ENCODE measurements at places on chromosomes 1 and 21.

DNA sequence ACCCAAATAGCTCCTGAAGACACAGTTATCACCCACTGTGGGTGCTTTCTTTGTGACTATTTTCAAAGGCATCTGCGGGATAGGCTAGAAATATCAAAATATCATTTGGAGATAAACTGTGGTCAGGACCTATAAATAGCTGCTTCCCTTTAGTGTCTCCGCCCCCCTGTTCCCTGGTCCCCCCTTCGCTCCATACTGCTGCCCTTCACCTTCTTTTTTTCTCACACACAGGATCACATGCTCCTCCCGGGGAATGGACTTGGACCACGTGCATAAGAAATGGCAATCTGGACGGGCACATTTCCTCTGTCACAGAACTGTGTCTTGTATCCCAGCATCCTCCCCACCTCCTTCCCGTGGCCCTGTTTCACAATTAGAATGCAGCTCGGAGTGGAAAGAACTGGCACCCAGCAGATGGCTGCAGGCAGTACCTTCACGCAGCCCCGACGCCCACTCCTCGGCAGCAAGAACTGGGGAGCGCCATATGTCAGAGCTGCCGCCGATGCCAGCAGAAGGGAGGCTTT is 68.8 kb upstream of the SSX2IP start:
- no peak for DNase-seq

DNA sequence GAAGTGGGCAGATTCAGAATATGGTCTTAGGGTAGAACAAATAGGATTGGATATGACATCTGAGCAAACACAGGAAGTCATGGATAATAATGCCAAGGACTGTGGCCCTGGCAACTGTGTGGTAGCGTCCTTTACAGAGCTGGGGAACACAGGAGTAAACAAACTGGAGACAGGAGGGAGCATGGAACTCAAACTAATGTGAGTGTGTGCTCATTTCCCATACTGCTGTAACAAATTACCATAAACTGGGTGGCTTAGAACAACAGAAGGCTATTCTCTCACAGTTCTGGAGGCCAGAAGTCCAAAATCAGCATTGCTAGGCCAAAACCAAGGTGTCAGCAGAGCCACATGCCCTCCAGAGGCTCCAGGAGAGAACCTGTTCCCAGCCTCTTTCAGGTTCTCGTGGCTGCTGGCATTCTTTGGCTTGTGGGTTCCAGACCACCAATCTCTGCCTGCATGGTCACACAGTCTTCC is 106.4 kb downstream of the TGFBR3 start:
- DNase-seq, result no peak

DNA sequence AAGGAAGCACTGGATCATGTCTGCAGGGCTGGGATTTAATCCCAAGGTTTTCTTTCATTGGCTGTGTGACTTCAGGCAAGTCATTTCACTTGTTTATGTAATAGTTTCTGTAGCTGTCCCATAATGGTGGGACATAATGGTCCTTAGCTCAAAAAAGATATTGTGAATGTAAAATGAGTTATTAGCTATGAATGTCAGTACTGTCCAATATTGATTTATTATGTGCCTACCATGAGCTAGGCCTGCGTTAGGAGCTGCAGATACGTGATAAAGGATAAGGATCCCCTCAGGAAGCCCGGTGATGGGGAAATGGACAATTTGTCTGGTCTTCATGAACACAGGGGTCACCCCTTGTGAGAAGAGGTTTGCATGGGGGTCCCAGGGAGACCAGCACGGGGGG is 95.8 kb downstream of the PLXNA2 start:
- no peak for DNase-seq

- DNase-seq, result no peak
Measured at GRCh38 chr21:20186186-20186585, 812.0 kb upstream of the NCAM2 start.

GRCh38 chr1:229470406-229471043 is 36.6 kb upstream of the ACTA1 start:
- DNase-seq, result no peak

- no peak for DNase-seq
Measured at GRCh38 chr1:102191723-102192122, 195.0 kb upstream of the OLFM3 start.
